H9 (cell line): ENCODE measurements at places on chromosomes 3 and 15. TPM values are rescaled to one million over a fixed set of nuclear protein-coding genes. Genes with fewer than 3 reads are reported as not detected.

DNA sequence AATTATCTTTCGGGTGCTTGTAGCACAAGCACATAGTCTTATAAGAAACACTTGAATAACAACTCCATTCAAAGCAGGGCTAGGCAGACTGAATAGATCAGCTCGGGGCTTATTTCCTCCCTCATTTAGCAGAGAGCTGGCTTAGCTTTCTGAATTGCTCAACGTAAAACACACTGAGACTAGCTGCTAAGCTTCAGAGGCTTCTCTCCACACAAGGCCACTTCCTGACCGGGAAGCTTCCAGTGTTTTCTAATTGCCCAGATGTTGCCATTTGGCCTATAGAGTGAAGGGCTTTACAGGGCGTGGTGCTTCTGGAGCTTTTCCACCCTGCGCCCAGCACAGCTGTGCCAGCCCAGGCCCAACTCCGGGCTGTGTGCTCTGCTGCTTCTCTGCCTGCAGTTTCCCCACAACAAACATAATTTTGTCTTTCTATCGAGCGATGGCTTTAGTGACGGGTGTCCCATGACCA is 16.6 kb downstream of the FAM240A start:
- DNase-seq = no peak
- no peak overlapping the region for H3K27ac ChIP-seq
- H3K4me1 ChIP-seq = peaks cover 9% of the 10 kb centered on the region; the same call in 1 of the 2 replicates
- H3K27me3 ChIP-seq = no peaks in the 10 kb centered on the region

The IL16 gene
- total RNA-seq = 0.18 and 0.28 TPM in 2 replicates

The SLC26A6 gene
- 56.7 and 61.3 TPM in 2 replicates for total RNA-seq

The BFSP2 gene
- not detected in 2 replicates for total RNA-seq

The CKMT1A gene
- total RNA-seq = 35.5 and 38.4 TPM in 2 replicates

The ADAMTSL3 gene
- total RNA-seq = 0.39 and 0.77 TPM in 2 replicates

GRCh38 chr3:58324391-58325390 is 8.0 kb upstream of the PXK start:
- no peak for DNase-seq
- no peaks in the 10 kb centered on the region for H3K27me3 ChIP-seq
- peaks cover 7% of the 10 kb centered on the region; the same call in 1 of the 2 replicates for H3K4me1 ChIP-seq
- H3K36me3 ChIP-seq = peaks cover 3% of the 10 kb centered on the region; the same call in 1 of the 2 replicates
- no peak overlapping the region for H3K4me3 ChIP-seq

The SLC25A36 gene
- total RNA-seq = 70.0 and 77.5 TPM in 2 replicates

- DNase-seq = no peak
- no peaks in the 10 kb centered on the region for H3K27me3 ChIP-seq
Measured at GRCh38 chr3:73480187-73480672, 144.5 kb downstream of the PDZRN3 start.

DNA sequence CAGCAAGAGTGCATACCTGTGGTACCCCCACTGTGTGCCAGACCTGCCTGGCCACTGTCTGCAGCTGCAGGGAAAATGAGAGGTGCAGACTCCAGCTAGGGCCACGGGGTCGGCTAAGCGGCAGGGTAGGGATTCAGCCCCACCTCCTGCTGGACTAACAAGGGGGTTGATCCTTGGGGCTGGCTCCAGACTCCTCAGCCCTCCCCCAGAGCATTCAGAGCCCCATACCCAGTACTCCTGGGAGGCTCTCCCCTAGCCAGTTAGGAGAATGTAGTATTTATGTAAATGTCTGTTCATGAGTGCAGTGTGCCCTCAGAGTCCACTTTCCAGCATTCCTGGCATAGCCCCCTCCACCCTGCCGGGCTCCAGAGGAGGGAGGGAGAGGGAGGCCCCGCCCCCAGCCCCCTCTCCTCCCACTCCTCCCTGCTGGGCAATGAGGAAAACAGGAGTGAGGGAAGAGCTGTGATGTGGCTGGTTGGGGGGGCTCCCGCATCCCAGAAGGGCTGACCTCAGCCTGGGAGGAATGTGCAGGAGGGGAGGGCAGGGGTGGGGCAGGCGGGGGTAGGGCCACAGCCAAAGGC is 4.5 kb upstream of the SEMA3B start:
- no peaks in the 10 kb centered on the region for H3K36me3 ChIP-seq
- H3K4me1 ChIP-seq = peaks cover 5% of the 10 kb centered on the region; the same call in 1 of the 2 replicates
- no peak overlapping the region for H3K4me3 ChIP-seq

The ZNF35 gene
- 22.3 and 27.3 TPM in 2 replicates for total RNA-seq

- H3K4me3 ChIP-seq = no peak overlapping the region
- peaks cover 41% of the 10 kb centered on the region for H3K36me3 ChIP-seq
- no peaks in the 10 kb centered on the region for H3K27me3 ChIP-seq
- no peak overlapping the region for H3K27ac ChIP-seq
- no peaks in the 10 kb centered on the region; the same call in 1 of the 2 replicates for H3K4me1 ChIP-seq
Measured at GRCh38 chr3:135728007-135728721, 237.4 kb upstream of the PPP2R3A start.

DNA sequence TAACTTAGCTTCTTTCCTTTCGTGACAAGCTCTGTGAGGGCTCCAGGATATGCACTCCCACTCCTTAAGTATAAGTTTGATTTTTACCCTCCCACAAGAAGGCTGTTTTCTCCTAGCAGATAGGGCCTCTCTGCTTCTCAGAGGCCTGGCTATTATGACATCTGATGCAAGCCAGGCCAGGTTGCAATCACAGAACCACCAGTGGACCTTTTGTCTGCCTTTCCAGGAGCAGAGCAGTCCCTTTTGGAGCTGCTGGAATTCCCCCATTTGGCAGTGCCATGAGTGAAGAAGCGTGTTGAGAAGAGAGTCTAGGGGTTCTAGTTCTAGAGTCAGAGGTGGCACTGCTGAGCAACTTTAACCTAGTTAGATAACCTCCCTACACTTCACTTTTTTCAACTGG is 1004.3 kb upstream of the SEMA6D start:
- H3K36me3 ChIP-seq = no peaks in the 10 kb centered on the region
- no peak overlapping the region for H3K4me3 ChIP-seq
- H3K4me1 ChIP-seq = no peaks in the 10 kb centered on the region
- no peak overlapping the region for H3K27ac ChIP-seq
- no peak for DNase-seq
- H3K27me3 ChIP-seq = no peaks in the 10 kb centered on the region

The ECE2 gene
- total RNA-seq = not detected in 2 replicates

The GOLGA6D gene
- total RNA-seq = 0.35 and 0.37 TPM in 2 replicates

- H3K27ac ChIP-seq = no peak overlapping the region
- H3K4me3 ChIP-seq = no peak overlapping the region
- DNase-seq = no peak
- peaks cover 33% of the 10 kb centered on the region for H3K27me3 ChIP-seq
- H3K4me1 ChIP-seq = no peaks in the 10 kb centered on the region
- H3K36me3 ChIP-seq = no peaks in the 10 kb centered on the region
Measured at GRCh38 chr15:41490355-41490754, 3.3 kb upstream of the ITPKA start.

DNA sequence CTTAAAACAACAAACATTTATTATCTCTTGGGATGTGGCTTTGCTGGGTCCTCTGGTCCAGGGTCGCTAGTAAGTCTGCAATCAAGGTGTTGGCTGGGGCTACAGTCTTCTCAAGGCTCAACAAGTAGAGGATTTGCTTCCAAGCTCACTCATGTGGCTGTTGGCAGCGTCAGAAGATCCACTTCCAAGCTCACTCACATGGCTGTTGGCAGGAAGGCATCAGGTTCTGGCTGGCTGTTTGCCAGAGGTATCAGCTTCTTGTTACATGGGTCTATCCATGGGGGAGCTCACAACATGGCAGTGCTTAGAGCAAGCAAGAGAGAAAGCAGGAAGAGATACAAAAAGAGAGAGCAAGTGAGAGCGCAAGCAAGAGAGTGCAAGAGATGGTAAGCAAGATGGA is 15.0 kb upstream of the BNC1 start:
- H3K4me3 ChIP-seq = no peak overlapping the region
- no peaks in the 10 kb centered on the region for H3K4me1 ChIP-seq

DNA sequence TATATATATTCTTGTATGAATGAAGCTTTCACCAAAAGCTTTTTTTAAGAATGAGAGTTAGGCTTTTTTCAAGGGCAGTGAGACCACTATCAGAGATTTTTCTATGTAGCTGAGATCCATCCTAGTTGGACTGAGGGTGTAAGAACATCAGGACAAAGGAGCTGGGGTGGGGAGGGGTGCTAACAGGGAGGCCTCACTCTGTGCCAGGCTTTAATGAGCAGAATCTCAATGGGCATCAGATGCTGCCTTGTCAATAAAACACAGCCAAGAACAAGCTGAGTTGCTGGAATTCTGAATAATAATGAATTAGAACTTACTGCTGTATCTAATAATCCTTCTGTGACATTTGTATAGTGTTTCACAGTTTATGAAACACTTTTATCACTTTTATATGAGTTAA is 41.4 kb upstream of the USP3 start:
- peaks cover 6% of the 10 kb centered on the region for H3K36me3 ChIP-seq
- H3K27ac ChIP-seq = no peak overlapping the region
- no peaks in the 10 kb centered on the region; the same call in 1 of the 2 replicates for H3K27me3 ChIP-seq
- H3K4me1 ChIP-seq = no peaks in the 10 kb centered on the region

- H3K36me3 ChIP-seq = 0 out of 2 replicates have a peak, but pooled peaks cover 4% of the 10 kb centered on the region
- DNase-seq = no peak
- no peak overlapping the region for H3K4me3 ChIP-seq
- no peaks in the 10 kb centered on the region for H3K4me1 ChIP-seq
- no peak overlapping the region for H3K27ac ChIP-seq
- H3K27me3 ChIP-seq = no peaks in the 10 kb centered on the region
Measured at GRCh38 chr3:174776123-174776522, 83.0 kb upstream of the NAALADL2 start.

DNA sequence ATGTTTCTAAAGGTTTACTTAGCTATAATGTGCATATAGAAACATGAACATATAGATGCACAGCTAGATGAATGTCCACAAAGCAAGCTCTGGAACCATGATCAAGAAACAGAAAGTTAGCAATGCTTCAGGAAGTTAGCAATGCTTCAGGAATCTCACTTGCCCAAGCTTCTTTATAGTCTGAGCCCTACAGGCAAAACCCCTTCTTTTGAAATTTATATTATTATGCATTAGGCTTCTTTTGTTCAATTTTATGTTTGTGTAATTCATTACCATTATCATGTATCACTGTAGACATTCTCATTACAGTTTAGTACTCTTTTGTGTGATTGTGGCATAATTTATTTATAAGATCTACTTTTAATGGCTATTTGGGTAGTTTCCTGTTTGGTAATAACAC is 286.4 kb upstream of the BCHE start:
- H3K36me3 ChIP-seq = no peaks in the 10 kb centered on the region
- no peaks in the 10 kb centered on the region for H3K27me3 ChIP-seq
- no peak for DNase-seq
- no peaks in the 10 kb centered on the region for H3K4me1 ChIP-seq

DNA sequence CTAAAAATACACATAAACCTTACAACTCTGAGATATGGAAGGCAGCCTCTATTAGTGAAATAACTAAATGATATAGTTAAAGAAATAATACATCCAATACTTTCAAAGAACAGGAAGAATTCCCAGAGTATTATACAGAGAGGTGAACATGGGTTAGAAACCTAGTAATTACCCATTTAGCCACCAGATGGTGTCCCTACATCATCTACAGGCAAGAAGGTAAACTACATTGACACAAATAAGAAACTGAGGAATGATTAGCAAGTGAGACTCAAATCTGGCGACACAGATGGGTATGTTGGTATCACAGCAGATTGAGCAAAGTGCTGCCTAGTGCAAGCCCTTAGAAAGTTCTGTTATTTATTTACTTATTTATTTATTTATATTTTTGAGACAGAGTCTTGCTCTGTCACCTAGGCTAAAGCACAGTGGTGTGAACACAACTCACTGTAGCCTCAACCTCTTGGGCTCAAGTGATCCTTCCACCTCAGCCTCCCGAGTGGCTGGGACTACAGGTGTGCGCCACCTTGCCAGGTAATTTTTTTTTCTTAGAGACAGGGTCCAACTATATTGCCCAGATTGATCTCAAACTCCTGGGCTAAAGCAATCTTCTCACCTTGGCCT is 28.2 kb downstream of the NEK4 start:
- peaks cover 82% of the 10 kb centered on the region for H3K36me3 ChIP-seq
- H3K27ac ChIP-seq = no peak overlapping the region
- DNase-seq = no peak
- no peaks in the 10 kb centered on the region for H3K4me1 ChIP-seq

The LRTM1 gene
- total RNA-seq = not detected in 2 replicates

The SPESP1 gene
- total RNA-seq = not detected in 2 replicates

GRCh38 chr3:46354984-46355383 is 1.1 kb downstream of the CCR2 start:
- no peak overlapping the region for H3K27ac ChIP-seq
- DNase-seq = no peak
- no peak overlapping the region for H3K4me3 ChIP-seq
- H3K27me3 ChIP-seq = no peaks in the 10 kb centered on the region; the same call in 1 of the 2 replicates
- 0 out of 2 replicates have a peak, but pooled peaks cover 2% of the 10 kb centered on the region for H3K4me1 ChIP-seq
- H3K36me3 ChIP-seq = no peaks in the 10 kb centered on the region

DNA sequence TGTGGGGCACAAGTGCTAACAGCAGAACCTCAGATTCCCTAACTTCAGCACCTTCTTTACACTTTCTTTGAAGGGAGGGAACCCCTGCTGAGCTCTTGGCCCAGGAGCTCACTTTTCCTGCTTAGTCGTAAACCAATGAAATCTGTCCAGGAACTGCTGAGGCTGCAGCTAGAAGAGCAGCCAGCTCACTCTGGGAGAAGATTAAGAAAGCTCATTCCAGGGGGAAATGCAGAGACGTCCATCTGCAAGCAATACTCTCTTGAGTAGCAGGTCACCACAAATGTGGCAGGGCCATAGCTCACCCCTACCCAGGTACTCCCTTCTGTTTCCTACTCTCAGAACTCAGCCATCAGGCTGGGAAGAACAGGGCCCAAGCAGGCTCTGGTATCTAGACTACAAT is 103.3 kb downstream of the WDR76 start:
- H3K27ac ChIP-seq = no peak overlapping the region
- peak; percentile 52 for DNase-seq

GRCh38 chr3:55000953-55001352 is 73.1 kb upstream of the LRTM1 start:
- no peaks in the 10 kb centered on the region for H3K27me3 ChIP-seq
- no peak for DNase-seq
- peaks cover 12% of the 10 kb centered on the region for H3K4me1 ChIP-seq
- H3K36me3 ChIP-seq = no peaks in the 10 kb centered on the region

The FETUB gene
- not detected in 2 replicates for total RNA-seq

DNA sequence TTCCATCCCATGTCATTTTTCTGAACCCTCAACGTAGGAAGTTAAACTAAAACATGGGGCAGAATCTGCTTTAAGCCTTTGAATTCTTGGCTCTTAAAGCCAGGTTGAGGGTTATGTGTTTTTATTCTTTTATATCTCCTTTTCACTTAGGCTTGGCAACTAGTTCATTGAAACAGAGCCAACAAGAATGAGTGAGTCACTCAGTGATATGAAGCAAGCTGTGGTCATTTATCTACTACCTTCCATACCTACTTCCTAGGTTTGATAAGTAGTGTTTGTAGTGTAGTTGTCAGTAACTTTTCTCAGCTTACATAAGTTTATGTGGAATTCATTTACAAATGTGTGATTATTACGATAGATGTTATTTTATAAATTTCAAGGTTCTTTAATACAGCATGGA is 67.4 kb downstream of the SNRPN start:
- no peak overlapping the region for H3K27ac ChIP-seq
- H3K4me3 ChIP-seq = no peak overlapping the region
- H3K27me3 ChIP-seq = no peaks in the 10 kb centered on the region
- no peak for DNase-seq

The TBC1D2B gene
- 16.0 and 17.6 TPM in 2 replicates for total RNA-seq
